ENCODE measurements at places on chromosomes 3 and 15. TPM values are rescaled to one million over a fixed set of nuclear protein-coding genes. Genes with fewer than 3 reads are reported as not detected.
A peak's percentile ranks its signal among the peaks of the same experiment; 100 is the strongest.

The ANKRD34C gene
- not detected for polyA plus RNA-seq

DNA sequence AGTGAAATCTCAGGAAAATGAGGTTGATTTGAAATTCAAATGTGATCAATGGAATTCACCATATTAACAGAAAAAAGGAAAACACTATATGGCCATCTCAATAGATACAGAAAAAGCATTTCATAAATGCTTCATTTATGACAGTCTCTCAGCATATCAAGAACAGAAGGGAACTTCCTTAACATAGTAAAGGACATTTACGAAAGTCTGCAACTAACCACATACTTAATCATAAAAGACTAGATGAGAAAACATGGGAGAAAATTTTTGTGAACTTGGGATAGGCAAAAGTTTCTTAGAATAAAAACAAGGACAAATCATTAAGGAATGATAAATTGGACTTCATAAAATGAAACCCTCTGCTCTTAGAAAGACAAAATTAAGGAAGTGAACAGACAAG, 24.7 kb upstream of the TIPARP start:
- no peaks in the 10 kb centered on the region for H3K4me1 ChIP-seq
- no peaks in the 10 kb centered on the region for H3K36me3 ChIP-seq
- H3K4me3 ChIP-seq, result no peak overlapping the region
- H3K27ac ChIP-seq, result no peak overlapping the region

GRCh38 chr15:69593981-69594966, 141.7 kb downstream of the RPLP1 start:
- peaks cover 64% of the 10 kb centered on the region for H3K27me3 ChIP-seq
- H3K4me3 ChIP-seq, result no peak overlapping the region
- DNase-seq, result peak; percentile 87

- no peaks in the 10 kb centered on the region for H3K4me1 ChIP-seq
- no peaks in the 10 kb centered on the region for H3K27me3 ChIP-seq
- H3K27ac ChIP-seq, result no peak overlapping the region
- H3K4me3 ChIP-seq, result no peak overlapping the region
- no peaks in the 10 kb centered on the region for H3K36me3 ChIP-seq
These were observed 262.1 kb upstream of the TBL1XR1 start for GRCh38 chr3:177459401-177459800.
